ENCODE measurements at places on chromosomes 2 and 18.

- DNase-seq: no peak
Observed at GRCh38 chr2:33510586-33510968, 34.1 kb downstream of the RASGRP3 start.

DNA sequence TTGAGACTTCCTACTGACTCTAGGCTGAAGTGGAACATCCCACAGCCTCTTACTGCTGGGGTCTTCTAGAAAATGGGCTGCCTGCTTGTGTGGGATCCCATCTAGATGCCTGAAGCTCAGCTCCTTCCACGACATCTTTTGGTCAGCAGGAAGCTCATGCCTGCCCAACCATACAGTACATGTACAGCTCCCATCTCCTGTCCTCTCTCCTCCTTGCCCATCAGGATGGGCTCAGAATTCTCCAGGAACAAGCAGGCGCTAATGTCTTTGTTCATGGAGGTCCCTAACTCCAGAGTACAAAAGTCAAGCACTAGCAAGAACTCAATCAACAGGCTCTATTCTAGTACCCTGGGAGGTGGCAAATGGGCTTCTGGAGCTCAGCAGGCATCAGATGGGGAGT lies 31.7 kb upstream of the GPR17 start:
- DNase-seq: no peak

DNA sequence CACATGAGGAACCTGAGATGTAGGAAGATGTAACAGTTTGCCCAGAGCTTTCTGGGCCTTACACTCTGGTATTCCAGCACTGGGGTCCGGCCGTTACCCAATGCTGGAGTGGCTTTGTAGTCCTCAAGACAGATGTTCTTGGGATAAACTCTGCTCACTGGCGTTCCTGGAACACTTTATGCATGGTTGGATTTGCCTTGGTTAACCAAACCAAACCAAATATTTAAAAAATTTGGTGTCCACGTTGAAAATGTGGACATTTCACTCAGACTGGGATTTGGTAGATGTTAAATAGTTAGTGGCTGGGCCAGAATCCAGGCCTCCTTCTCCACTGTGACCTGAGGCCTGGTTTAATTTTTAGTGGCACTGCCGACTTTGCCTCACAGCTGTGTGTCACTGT lies 81.5 kb downstream of the ACOXL start:
- no peak for DNase-seq

DNA sequence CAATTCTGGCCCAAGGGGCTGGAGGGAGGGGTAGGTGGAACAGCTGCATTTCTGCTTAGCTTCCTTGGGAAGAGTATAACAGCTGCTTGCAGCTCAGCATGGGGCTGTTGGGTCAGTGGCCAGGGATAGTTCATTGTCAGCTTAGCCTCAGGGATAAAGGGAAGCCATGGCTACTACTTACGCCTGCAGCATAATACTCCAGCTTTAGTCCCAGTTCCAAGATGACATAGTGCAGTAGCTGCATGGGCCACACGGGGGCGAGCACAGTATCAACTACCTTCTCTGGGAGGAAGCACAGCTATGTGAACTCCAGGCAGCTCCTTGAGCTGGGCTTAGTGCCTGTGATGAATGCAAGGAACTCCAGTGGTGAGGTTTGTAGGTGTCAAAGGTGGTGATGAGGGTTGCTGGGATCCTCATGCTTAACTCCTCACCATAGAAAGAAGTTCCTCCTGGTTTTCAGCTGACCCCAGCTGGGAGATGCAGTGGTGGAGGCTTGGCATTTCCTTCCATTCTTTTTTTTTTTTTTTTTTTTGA lies 35.4 kb upstream of the RHOB start:
- DNase-seq: peak; percentile 78

GRCh38 chr2:168607992-168608391 lies 151.9 kb downstream of the CERS6 start:
- DNase-seq: no peak

DNA sequence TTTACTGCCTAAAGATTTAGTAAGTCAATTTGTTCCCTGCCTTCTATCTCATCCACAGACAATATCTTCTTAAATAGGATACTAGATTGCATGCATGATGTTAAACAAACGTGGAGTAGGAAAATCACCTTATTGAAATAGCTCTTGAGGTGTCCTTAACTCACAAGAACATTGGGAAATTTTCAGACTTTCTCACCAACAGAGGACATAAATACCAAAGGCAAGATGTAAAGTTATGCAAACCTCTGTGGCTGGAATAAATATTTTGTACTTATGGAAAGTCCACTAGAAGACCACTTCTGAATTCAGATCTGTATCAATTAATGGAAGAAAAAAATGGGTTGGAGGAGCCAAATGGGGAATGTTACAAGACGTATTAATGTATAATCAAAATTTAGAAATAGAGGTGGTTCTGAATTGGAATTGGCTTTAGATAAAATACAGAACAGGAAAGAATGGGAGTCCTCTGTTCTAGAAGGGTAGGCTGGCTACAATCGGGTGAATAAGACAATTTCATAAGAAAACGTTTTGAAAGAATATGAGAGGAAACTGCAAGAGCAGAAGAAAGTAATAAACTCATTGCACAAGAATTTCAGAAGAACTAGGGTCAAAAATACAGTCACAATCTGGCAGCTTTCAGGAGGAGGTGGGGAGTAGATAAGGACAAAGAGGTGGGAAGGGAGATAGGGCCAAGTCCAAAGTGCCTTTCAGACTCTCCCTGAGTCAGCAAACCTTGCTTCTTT lies 69.3 kb upstream of the FN1 start:
- DNase-seq: no peak

GRCh38 chr2:112147382-112148168 lies 9.4 kb downstream of the FBLN7 start:
- no peak for DNase-seq

GRCh38 chr2:121409388-121409787 lies 121.3 kb upstream of the RNU4ATAC start:
- no peak for DNase-seq

DNA sequence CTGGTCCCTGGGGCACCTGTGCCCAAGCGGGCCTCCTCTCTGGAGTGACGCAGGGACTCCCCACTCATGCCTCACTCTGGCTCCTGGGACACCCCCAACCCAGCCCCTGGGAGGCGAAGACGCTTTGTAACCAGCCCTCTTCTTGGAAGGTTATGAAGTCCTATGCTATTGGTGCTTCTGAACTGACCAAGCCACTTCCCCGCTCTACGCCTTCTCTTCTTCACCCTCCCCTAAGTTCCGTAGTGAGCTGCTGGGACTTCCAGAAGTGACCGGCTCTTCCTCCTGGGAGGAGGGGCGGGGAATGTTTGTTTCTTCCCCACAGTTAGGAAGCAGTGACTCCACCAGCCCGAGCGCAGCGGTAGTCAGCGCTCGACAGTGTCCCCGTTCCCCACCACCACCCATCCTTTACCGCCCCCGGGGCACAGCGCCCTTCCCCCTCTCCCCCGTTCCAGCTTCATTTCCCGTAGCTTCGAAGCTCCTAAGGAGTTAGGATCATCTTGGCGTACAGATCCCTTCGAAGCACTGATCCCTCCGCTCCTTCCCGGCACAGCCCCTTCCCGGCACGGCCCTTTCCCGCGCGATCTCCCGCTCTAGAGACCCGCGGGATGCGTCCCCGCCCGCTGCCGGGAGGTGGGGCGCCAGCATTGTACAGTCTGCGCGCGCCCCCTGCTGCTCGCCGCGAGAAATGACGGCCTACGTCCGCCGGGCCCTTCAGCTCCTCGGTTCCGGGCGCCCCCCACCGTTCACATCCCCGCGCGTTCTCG lies 25.3 kb upstream of the NOTO start:
- DNase-seq: peak; percentile 93

DNA sequence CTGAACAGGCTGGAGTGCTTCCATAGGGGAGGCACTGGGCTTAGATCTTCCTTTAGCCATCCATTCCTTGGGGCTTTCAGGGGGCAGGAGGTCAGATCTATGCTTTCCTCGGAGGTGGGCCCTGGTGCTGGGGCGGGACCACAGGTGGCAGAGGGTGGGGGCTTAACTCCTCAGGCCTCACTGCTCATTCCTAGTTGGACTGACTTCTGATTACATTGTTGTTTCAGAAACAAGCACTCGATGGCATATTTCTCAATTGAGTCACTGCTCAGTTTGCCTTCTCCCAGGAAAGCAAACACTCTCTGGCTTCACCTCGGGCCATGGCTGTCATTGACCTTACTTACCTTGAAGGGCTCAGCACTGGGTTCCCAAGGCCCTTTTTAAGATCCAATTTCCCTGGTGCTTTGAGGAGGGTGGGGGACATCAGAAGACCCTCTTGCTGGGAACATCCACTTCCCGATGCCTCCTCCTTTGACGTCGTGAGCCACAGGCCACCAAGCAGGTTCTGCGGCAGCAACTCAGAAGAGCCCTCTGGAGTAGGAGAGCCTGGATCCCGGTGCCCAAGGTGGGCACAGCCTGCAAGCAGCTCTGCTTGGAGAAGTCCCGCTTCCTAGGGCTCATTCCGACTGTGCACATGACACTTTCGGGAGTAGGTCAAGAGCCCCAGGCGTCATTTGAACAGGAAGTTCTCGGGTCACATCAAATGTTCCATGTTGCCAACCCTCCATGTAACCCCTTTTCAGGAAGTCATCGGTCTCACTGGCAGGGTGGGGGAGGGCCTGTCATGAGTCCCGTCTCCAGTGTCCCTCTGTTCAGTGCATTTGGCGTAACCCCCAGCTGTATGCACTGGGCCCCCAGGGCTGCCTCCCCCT lies 40.6 kb downstream of the SDC1 start:
- no peak for DNase-seq

DNA sequence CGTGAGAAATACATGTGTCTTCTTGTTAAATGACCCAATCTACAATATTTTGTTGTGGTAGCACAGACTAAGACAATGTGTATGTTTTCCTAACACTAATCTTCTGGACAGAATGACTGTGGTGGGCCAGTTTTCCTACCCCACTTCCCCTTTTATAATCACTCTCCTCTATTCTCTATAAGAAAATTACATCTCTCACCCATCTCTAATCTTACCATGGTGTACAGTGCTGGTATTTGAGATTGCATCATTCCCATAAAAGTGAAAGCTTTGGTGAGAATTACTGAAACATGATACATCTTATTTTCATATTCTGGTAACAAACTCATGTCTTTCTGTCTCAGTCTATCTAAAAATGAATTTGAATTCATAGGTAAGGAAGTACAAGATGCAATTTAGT lies 40.5 kb downstream of the CAVIN2 start:
- no peak for DNase-seq

DNA sequence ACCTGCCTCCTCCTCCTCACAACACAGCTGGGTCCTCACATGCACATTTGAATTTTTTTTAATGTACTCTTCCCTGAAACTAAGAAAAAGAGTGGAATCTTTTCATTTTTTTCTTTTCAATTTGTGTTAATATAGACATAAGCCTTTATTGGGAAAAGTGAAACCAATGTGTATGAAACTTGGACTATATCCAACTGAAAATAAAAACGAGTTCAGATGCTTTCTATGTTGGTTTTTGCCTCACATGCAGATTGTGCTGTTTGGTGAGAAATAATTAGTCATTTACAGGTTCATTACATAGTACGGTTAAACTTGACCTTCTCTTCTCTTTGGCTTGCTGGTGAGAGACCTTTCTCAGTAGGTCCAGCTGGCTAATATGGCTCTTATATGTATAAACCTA lies 515.2 kb upstream of the FANCL start:
- DNase-seq: no peak

DNA sequence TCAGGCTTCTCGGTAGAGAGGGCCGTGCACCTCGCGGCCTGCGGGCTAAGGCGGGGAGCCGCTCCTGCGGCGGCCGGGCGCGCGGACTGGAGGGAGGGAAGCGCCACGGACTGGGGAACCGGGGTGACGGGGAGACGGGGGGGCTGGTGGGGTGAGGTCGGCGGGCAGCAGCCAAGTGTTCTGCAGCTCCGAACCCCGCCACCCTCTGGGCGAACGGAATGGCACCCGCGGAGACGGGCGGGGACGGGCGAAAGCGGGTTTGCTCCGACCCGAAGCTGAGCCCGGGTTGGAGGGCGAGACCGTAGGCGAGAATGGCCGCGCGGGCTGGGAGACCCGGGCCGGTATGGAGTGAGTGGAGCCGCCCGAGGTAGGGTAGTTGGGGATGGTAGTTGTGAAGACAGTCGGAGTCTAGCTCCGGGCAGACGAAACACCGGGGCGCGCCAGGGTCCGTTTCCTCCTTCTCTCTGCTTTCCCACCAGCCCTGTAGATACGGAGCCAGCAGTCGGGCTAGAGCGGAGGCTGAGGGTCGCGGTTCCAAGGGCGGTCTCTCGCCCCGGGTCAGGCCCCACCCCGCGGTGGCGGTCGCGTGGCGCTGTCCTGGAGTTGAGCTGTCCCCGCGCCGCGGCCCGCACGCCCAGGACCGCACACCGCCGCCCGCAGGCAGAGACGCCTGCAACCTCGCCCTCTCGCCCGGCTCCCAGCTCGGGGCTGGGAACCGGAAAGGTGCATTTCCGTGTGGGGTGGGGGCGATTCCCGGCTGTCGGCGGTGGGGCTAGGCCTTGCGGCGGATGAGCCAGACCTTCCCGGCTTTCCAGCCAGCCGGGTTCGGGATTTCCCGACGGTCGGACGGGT lies 160.3 kb upstream of the SIX2 start:
- no peak for DNase-seq

- DNase-seq: peak; percentile 86
Observed at GRCh38 chr18:24014062-24014985, at the start of gene TTC39C. Gene TTC39C, plus strand, starts transcription at chr18:24014754. Its CDS starts 118 bp downstream, at chr18:24014872.

GRCh38 chr18:44687421-44687820 lies 6.7 kb downstream of the SETBP1 start:
- no peak for DNase-seq

GRCh38 chr2:170229744-170230143 lies 51.8 kb downstream of the MYO3B start:
- DNase-seq: no peak

GRCh38 chr2:10005461-10006235 lies 37.7 kb upstream of the KLF11 start:
- no peak for DNase-seq

GRCh38 chr18:80204142-80204541 lies 43.2 kb downstream of the PARD6G start:
- no peak for DNase-seq

DNA sequence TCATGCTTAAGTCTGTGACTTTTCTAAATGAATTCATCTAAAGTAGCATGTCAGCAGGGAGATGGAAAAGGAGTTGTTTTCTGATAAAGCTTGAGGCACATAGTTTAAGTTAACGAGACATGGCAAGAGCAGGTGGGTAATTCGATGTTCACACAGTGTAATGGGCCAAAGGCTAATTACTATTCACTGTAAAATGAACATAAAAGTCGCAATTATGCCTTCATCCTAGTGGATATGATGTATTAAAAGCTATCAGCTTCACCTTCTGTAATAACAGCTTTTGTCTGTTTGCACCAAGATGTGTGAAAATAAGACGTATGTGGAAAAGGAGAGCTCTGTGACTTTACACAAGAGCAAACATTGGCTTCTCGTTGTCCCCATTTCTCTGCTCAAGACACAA lies 94.2 kb upstream of the CDH20 start:
- no peak for DNase-seq

GRCh38 chr2:102005989-102006885 lies 14.5 kb downstream of the IL1R2 start:
- DNase-seq: peak; percentile 34

All from stimulated activated CD4-positive, alpha-beta T cell treated with anti-CD3 and anti-CD28 coated beads, Interleukin-4, amount 100 ng/mL, for 1 hour (primary cell).